ENCODE measurements at places on chromosomes 2 and 18.

GRCh38 chr2:153543635-153544071 lies 65.1 kb upstream of the RPRM start:
- no peak for DNase-seq

GRCh38 chr2:239648607-239649006 lies 247.8 kb upstream of the HDAC4 start:
- DNase-seq, result no peak

GRCh38 chr18:2978661-2979106 lies 34.3 kb downstream of the LPIN2 start:
- DNase-seq, result no peak

DNA sequence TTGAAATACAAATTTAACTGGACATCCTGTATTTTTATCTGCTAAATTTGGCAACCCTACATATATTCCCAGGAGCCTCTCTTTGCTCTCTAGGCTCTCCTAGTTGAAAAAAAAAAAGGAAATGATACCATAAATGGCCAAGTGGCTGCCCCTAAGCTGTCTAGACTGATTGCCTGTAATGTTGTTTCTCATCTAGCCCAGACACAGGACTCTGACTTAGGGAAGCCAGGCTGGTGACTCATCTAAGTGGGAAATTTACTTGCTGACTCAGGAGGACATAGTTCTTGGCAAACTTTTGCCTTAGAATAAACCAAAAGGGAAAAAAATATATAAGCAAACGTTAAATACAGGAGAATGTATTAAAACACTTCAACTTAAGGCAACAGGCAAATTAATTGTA lies 14.6 kb upstream of the ITGAV start:
- no peak for DNase-seq

- DNase-seq, result no peak
These were observed 164.8 kb downstream of the WDR7 start for GRCh38 chr18:56815926-56816325.

- DNase-seq, result no peak
These were observed 96.2 kb upstream of the ARHGAP28 start for GRCh38 chr18:6633310-6633709.

DNA sequence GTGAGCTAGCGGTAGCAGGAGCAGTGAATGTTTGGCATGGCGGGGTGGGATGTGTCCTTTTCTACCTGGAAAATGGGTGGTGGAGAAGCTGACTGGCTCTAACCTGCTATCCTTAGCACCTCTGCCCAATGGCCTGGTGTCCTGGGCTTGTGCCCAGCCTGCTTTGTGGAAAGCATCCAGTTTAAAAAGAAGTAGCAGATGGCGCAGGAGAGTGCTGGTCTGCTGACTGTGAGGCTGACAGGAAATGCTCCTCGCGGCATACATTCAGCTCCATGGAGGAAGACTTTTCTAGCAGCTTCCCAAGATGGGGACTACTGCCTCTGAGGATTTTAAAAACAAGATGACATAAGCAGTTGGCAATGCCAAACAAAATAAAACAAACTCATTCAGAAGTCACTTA lies 56.2 kb upstream of the LYPD6B start:
- DNase-seq, result peak; percentile 97

DNA sequence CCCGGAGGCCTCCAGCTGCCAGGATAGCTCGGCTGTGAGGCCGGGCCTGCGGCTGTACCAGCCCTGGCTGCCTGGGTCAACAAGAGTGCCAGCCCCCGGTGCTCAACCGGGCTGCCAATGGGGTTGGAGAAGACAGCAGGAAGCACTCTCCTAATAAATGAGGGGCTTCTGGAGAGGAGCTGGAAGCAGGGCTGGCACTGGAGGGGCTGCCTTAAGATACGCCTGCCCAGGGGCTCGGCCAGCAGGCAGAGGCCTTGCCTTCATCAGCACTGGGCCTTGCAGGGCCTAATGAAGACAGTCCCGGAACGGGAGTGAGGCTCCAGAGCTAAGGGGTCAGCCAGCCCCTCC lies 73.6 kb downstream of the TEX51 start:
- DNase-seq, result no peak

GRCh38 chr2:26568076-26568890 lies 72.9 kb downstream of the CIB4 start:
- no peak for DNase-seq

GRCh38 chr2:230018153-230018552 lies 50.6 kb downstream of the SLC16A14 start:
- DNase-seq, result no peak

- no peak for DNase-seq
These were observed 10.2 kb downstream of the MTERF4 start for GRCh38 chr2:241091734-241092445.

GRCh38 chr2:99106913-99107312 lies 34.6 kb upstream of the C2orf15 start:
- no peak for DNase-seq

- no peak for DNase-seq
These were observed 99.5 kb downstream of the MAIP1 start for GRCh38 chr2:200054681-200055468.

- DNase-seq, result no peak
These were observed 44.9 kb downstream of the SERTAD2 start for GRCh38 chr2:64608867-64609226.

GRCh38 chr2:143575340-143575739 lies 446.1 kb downstream of the ARHGAP15 start:
- DNase-seq, result no peak

DNA sequence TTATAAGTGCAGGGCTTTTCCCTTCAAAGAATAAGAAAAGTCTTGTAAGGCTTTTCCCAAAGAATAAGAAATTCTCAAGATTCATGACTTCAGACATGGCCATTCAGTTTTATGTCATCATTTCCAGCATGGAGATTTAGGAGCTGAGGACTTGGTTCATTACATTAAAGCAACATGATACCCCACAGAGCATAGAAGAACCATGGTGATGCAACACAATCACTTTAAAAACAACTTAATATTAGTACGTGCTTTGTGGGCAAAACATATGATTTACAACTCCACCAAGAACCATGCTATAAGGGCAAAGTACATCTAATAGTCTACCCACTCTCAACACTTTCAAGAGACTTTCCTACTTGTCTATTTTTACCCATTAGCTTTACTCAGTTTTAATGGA lies 214.4 kb downstream of the SRBD1 start:
- DNase-seq, result no peak

DNA sequence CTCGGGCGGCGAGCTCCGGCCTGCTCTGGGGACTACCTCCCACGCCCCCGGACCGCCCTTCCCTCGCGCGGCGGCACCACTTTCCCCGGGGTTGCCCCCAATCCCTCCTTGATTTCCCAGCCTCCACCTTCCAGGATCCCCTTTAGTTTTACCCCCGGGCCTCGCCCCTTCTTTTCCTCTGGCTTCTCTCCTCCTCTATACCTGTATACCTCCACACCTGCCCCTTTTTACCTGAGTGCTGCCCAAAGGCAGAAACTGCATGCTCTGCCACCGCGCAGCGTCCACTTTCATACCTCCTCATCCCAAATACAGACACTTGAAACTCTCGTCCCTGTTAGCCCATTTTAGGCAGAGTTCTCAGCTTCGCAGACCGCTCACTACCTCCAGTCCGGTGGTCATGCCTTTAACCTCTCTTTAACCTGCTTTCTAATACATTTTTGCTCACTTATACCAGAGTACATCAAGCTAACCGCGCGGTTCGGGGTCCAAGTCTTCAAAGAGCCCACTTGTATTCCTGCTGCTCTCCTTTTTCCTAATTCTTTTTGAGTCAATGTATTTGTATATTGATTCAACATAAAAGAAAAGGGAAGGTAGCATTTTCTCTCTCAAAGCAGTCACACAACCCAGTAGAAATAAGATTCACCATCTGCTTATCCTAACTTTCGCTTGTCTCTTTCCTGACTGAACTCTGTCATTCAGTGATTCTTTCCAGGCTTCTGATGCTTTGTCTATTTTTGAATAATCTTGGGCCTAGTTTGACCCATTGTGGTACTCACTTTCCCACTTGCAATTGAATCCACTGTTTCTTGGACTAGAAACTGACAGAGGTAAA lies 901 bp downstream of the SPOPL start:
- DNase-seq, result peak; percentile 66

DNA sequence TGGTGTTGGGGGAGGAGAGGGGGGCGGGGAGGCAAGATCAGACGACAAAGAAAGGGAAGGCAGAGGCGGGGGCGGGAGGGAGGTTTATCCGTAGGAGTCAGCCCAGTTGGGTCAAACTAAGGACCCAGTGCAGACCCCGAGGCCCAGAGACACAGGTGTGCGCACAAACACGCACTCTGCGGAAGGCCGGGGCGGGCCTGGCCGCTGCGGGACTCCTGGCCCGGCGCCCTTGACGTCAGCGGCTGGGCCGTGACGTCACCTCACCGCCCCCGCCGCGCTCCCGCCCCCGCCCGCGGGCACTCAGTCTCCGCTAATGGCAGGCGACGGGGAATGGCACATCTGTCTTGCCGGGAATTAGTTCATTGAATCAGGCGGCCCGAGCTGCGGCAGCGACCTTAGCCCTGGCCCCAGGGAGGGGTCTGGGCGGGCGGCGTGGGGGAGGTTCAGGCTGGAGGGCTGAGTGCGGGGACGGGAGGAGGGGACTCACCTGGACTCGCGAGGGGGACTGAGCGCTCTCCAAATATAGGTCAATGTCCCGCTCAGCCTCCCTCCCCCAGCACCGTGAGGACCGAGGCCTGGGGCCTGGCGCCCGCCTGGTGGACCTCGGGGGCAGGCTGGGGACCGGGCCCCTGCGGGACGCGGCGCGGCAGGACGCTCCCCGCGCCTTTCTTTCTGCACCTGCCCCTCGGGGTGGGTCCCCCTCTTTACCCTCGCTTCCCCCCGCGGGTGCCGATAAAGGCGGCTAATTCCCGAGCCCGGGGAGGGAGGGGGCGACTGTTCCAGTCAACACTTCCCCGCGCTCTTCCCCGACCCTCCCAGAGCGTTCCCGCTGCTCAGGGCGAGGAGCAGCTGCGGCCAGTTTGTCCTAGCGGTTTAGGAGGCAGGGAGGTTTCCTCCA lies 15.5 kb upstream of the ECEL1 start:
- DNase-seq, result peak; percentile 60

DNA sequence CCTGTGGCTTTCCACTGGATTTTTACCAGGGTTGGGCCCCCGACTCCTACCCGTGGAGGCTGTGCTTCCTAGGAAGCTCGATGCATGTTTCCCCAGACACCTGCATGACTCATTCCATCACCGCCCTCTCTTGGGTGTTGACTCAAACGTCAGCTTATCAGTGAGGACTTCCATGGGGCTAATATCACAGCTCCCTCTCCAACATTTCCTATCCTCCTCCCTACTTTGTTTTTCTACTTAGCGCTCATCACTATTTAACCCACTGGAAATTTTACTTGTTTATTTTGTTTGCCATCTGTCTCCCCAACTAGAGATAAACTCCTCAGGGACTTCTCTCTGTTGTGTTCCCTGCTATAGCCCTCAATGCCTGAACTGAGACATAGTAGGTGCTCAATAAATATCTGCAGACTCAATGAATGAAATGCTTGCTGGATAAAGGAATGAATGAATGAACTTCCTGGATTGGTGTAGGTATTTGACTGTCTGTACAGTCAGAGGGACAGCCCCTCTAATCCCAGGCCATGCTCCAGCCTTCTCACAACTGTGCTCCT lies 89.7 kb upstream of the MSH2 start:
- no peak for DNase-seq

DNA sequence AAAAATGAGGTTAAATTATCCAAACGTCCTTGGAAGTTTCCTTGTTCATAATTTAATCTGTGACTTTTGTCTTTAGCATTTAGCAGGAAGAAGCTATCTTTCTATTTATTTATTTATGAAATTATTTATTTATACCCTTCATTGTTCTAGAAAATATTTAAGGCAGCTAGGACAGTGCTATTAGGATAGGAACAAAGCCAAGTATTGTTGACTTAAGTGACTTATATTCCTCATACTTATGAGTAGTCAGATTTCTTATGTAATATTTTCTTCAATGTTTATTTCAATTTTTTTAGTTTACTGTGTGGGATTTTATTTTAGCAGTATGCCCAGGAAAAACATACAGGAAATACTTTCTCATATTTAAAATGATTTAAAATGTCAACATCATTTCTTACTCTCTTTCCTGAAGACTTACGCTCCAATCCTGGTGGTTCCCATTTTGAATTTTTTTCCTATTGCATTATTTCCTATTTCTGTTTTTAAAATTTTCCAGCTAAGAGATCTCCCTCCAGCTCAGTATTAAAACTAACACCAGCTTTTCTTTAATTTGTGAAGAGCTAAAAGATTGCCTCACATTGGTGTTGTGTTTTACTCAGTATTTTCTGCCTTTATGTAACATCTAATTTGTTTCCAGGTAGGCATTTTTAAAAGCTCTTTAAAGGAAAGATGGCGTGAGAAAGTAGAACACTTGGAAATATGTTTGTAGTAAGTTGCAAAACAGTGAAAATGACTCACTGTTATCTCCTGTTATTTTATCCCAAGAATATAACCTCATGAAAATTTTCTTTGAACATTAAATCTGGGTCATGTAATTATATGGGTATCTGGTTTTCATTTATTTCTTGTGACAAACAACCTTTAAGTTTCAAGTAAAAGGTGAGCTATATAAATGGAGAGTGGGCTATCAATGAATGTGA lies 32.2 kb downstream of the MAPRE2 start:
- DNase-seq, result no peak

- DNase-seq, result no peak
These were observed 12.3 kb upstream of the CNGA3 start for GRCh38 chr2:98333922-98334321.

DNA sequence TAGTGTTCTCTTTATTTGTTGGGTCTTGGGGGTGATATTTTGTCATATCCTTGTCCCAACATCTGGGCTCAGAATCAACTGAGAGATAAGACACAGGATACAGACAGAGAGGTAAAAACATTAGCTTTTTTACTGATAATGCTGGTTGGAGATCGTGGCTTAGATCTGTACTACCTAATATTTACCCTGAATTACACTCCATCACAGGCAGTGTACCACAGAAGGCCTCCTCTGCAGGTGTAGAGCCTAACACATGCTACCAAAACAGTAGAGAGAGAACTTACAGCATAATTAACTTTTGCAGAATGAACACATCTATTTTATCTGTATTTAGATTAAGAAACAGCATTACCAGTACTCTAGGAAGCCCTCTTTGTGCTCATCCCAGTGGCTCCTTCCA lies 6.8 kb downstream of the AGPS start:
- no peak for DNase-seq

DNA sequence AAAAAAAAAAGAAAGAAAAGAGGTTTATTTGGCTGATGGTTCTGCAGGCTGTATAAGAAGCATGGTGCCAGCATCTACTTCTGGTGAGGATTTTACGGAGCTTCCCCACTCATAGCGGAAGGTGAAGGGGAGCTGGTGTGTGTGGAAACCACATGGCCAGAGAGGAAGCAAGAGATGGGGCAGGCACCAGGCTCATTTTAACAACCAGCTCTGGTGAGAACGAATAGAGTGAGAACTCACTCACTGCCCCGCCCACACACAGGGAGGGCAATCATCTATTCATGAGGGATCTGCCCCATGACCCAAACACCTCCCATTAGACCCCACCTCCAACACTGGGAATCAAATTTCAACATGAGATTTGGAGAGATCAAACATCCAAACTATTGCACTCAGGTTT lies 68.5 kb downstream of the MOGAT1 start:
- DNase-seq, result no peak
